ENCODE measurements at places on chromosomes 1 and 21.

DNA sequence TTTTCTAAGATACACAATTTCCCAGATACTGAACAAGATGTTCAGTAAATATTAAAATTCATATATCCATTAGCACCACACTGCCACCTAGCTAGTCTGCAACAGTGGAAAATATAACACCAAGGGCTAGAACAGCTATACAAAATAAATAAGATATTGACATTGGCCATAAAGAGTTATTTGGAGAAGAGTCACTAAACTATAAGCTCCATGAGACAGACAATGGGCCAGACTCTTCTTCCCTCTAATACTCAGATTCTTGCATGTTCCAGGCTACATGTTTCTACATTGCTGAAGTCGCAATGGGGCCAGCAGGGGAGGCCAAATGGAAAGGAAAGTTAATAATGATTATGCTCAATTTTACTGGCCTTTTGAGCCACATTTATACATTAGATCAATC is 21.5 kb downstream of the SPATA6 start:
- no peak for DNase-seq

- no peak for DNase-seq
Measured at GRCh38 chr1:84089465-84089864, 54.6 kb upstream of the PRKACB start.

GRCh38 chr1:161200992-161201835 is 953 bp upstream of the NDUFS2 start:
- DNase-seq, result no peak

DNA sequence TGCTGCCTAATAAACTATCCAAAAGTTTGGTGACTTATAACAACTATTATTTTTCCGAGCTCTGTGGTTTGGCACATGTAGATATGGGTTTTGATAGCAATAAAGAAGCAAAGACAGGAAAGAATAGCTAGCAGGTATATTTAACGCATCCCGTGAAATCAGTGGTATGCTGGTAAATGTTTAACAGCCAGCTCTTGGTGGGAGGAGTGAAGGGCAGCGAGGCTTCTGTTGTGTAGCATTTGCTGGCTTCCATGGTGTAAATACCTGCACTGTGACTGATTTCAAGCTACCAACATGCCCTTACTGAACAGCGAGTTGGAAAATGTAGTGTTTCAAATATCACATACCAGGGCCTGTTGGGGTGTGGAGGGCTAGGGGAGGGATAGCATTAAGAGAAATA is 291.0 kb downstream of the PRDM2 start:
- no peak for DNase-seq

GRCh38 chr21:35602811-35603362 is 457.4 kb downstream of the SETD4 start:
- DNase-seq, result no peak

DNA sequence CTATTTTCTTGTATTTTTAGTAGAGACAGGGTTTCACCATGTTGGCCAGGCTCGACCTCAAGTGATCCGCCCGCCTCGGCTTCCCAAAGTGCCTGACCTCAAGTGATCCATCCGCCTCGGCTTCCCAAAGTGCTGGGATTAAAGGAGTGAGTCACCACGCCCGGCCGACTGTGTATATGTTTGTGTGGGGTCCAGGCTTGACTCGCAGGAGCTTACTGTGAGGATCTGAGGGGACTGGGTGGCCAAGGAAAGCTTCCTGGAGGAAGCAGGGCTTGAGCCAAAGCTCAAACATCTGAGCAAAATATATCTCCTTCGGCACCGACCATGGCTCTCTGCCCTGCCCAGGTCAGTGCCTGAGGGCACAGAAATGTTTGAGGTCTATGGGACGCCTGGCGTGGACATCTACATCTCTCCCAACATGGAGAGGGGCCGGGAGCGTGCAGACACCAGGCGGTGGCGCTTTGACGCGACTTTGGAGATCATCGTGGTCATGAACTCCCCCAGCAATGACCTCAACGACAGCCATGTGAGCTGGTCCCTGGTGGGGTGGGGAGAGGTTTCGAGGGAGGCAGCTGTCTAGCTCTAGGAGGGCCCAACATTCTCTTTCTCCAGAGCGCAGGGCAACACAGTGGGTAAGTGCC is 10.5 kb downstream of the PADI3 start:
- DNase-seq, result no peak

Measured in occipital lobe (tissue), 3 donors.